CD4-positive, alpha-beta T cell (primary cell): ENCODE measurements at places on chromosomes 11 and 22.

GRCh38 chr11:126175393-126175792 is 36.1 kb downstream of the RPUSD4 start:
- DNase-seq: no peak

DNA sequence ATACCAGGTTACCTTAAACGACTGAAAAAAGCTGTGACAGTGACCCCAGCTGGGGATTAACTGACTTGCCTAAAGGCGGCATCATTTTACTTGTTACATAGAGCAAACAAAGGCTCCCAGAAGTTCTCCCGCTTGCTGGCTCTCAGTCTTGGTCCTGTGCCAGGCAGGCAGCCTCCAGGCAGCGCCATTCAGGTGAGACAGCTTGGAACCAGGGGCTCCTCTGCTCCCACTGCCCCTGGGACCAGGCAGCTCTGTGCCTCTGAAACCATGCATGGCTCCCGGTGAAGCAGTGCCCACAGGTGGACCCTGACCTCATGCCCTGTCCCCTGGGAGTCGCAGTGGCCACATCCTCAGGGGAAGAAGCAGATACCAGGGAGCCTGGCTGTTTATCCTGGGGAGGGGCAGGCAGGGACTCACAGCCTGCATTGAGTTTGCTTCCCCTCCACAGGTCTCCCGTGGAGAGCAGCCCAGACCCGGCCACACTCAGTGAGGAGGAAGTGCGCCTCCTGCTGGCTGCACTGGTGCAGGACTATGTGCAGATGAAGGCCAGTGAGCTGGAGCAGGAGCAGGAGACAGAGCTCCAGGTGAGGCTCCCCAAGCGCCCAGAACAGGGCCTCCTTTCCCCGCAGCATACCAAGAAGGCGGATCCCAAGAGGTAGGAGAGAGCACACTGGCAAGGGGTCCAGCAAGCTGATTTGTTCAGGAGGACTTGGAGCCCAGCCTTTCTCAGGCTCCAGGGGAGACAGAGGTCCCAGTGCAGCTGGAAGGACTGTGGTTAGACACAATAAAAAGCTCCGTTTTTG is 15.6 kb upstream of the CYP2R1 start:
- peak; percentile 78 for DNase-seq

- DNase-seq: no peak
These were observed 5.3 kb downstream of the TIRAP start for GRCh38 chr11:126288237-126288636.

GRCh38 chr11:124716591-124716990 is 23.2 kb upstream of the NRGN start:
- DNase-seq: no peak

- DNase-seq: no peak
These were observed 46.8 kb downstream of the APIP start for GRCh38 chr11:34869425-34869824.

DNA sequence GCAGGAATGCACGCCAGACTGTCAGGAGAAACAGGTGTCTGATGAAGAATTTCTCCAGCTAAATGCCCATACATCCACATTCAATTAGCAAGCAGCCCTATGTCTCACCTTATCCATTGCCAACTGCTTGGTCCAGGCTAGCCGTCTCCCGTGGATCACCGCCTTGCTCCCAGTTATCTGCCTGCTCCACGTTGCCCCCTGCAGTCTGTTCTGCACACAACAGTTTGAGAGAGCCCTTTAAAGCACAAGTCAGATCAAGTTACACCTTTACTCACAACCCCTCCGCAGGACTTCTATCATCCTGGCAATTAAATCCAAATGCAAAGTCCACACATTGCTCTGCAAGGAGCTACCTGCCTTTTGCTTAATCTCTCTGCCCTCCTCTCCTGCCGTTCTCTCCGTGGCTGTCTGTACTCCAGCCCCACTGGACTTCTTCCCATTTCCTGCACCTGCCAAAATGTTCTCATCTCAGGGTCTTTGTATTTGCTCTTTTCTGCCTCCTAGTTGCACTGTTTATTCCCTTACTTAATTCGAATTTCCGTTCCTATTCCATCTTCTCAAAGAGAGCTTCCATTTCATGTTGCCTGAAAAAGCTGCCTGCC is 185.3 kb upstream of the LARGE1 start:
- no peak for DNase-seq

GRCh38 chr11:87425391-87425790 is 387.7 kb downstream of the TMEM135 start:
- DNase-seq: no peak

DNA sequence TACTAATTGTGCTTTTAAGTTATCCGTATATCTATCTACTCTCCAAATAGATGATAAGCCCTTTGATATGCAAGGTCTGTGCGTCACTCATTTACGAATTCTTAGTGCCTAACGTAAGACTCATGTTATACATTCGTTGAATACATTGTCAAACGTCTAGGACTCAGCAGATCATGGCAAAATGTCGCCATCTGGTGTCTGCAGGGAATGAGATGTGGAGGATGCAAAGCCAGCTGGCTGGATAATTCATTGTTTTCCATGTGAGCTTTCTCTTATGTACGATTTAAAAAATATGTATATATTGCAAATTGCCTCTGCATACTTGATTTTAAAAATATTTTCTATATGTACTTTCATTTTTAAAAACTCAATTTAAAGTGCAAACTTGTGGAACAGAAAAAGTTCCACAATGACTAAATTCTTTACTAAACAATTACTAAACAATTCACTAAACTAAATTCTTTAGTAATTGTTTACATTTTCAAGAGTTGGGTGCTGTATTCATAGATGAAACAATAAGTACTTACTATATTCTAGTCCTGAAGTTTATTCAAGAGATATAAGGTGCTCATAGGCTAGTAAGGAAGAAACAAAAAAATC is 33.8 kb downstream of the ZNF202 start:
- peak; percentile 55 for DNase-seq

DNA sequence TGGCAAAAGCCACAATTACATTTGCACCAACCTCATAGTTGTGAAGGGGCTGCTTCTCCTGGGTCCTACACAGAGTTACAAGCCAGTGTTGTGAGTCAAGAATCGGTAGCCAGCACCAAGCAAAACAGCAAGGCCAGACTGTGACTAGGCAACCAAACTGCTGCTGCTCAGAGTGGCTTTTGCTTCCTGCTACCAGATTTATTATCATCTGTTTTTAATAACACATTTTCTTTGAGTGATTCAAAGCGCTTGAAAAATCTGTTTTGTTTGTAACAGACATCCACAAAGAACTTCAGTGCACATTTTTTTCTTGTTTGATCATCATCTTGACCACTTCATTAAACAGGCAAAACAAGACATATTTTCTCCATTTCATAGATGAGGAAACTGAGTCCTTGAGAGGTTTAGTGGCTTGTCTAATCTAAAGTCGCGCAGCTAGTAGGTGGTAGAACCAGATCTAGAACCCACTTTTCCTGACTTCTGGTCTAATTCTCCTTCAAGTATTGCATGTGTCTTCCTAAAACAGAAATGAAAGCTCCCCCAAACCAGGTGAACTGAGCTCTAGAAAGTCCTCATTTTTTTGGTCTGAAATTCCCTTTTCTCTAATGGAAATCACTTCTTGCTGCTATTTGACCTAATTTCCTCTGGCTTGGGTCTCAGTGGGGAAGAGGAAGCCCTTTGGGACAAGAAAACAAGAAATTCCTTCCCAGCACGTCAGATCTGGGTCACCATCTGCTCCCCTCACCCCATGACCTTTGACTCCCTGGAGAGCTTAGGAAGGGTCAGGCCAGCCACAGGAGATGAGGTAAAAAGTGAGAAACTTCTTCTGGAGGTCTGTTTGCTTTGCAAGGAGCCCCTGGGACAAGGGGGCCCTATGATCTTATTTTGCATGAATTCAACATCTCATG is 39.9 kb downstream of the CWC15 start:
- DNase-seq: no peak

DNA sequence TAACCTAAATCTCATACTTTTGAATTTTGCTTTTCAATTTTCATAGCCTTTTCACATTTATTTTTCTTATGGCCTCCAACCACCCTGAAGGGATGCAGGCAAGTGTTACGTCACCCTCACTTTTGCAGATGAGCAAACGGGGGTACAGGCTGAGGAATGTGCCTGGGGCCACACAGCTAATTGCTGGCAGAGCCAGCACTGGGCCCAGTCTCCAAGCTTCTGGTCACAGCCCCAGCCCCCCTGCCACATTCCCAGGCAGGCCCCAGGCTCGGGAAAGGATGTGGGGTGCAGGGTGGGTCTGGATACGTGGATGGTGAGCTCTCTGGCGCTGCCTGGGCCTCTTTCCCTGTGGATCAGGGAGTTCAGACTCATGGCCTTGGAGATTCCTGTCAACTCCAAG is 138.6 kb downstream of the PKNOX2 start:
- no peak for DNase-seq

GRCh38 chr11:92002568-92002967 is 222.1 kb upstream of the FAT3 start:
- DNase-seq: no peak

- no peak for DNase-seq
These were observed 1.2 kb upstream of the OR52K1 start for GRCh38 chr11:4481240-4481582.

GRCh38 chr11:846496-847098 is 3.9 kb downstream of the TSPAN4 start:
- no peak for DNase-seq

DNA sequence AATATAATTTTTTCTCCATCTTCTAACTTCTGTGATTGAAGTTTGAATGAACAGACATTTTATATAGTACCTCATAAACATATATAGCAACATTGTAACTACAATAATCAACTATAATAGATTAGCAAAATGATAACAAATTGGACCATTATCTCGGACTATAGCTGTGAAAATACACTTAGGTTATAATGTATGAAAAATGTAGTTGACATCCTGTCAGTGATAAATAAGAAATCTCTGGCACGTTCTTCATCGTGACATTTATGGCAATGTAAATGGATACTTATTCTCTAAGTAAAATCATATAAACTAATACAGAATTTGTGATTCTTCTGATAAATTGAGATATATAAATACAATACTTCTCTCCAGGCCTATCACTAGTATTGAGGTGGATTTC is 333.3 kb downstream of the GUCY1A2 start:
- DNase-seq: no peak

- no peak for DNase-seq
These were observed 216.1 kb upstream of the NTM start for GRCh38 chr11:131154351-131154750.

DNA sequence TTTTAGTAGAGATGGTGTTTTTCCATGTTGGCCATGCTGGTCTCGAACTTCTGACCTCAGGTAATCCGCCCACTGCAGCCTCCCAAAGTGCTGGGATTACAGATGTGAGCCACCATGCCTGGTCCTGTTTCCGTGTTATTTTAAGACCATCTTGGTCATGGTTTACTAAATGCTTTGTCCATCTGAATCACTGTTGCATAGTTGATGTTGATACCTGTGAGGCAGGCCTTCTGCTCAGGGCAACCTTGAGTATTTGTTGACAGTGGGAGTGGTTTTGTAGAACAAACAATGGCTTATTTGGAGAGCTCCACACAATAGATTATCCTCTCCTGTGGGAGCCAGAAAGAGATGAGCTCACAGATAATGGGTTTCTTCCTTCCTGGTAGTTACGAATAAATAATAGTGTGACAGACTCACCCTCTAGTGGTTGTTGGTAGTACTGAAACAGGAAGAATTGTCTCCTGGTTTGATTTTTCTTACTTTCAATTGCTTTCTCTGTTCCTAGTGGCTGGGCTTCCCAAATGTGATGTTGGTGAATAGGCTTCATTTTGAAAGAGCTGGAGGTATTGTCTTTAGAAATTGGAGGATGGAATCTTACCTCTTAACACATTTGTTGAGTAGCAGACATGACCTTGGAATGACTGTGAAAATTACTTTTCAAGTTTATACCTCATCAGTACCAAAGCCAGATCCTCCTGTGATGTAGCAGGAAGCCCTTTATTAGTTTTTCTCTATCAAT is 39.0 kb downstream of the CTNND1 start:
- no peak for DNase-seq

GRCh38 chr11:87804176-87804575 is 371.1 kb downstream of the RAB38 start:
- no peak for DNase-seq
